Bronchial smooth muscle cell (primary cell): ENCODE measurements at places on chromosomes 3 and 15. TPM values are rescaled to one million over a fixed set of nuclear protein-coding genes. Genes with fewer than 3 reads are reported as not detected.

Gene FAM227B
- total RNA-seq, result 3.8 and 5.8 TPM in 2 replicates

Gene ANKRD63
- total RNA-seq, result not detected in 2 replicates

Gene GATA2
- total RNA-seq, result 4.7 and 7.6 TPM in 2 replicates

Gene RBP2
- not detected in 2 replicates for total RNA-seq

Gene GOLGA8R
- total RNA-seq, result 2.7 TPM in 2 replicates

Gene ZKSCAN7
- total RNA-seq, result 5.8 and 6.2 TPM in 2 replicates

Gene GALK2
- total RNA-seq, result 57.5 and 86.6 TPM in 2 replicates

Gene DGKG
- total RNA-seq, result 2.5 TPM in 1 of 2 replicates, not detected in the other
